ENCODE measurements at places on chromosomes 5 and 9. TPM values are rescaled to one million over a fixed set of nuclear protein-coding genes. Genes with fewer than 3 reads are reported as not detected.

Gene ZNF622
- 21.1 TPM for total RNA-seq

DNA sequence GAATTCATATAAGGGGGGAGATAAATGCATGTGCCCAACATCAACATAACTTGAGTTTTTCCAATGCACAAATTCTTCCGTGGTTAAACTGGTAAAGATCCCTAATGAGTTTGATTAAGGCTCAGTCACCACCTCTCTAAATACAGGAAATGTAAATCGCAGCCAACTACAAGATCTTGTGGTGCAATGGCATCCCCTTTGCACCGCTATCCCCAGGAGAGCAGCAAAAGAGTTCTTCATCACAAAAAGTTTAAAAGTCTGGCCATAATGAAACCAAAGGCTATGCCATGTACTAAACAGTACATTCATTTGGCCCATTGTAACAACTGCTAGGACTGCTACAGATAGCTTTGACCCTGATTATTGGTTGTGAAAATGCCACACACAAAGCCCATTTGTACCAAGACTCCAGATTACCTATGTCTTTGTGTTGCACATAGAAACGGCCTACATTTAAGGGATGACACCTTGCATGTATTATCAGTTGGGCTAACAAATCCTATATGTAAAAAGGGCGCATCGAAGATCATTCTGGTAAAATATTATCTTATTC, 44.5 kb downstream of the ZNF608 start:
- H3K27me3 ChIP-seq: no peaks in the 10 kb centered on the region
- no peak overlapping the region for H3K4me3 ChIP-seq
- H3K36me3 ChIP-seq: no peaks in the 10 kb centered on the region
- DNase-seq: no peak

Gene SRD5A1
- total RNA-seq: 86.8 TPM

Gene LCN9
- total RNA-seq: not detected

Gene SPINK6
- not detected for total RNA-seq
